ENCODE measurements at places on chromosomes 6 and 20.

DNA sequence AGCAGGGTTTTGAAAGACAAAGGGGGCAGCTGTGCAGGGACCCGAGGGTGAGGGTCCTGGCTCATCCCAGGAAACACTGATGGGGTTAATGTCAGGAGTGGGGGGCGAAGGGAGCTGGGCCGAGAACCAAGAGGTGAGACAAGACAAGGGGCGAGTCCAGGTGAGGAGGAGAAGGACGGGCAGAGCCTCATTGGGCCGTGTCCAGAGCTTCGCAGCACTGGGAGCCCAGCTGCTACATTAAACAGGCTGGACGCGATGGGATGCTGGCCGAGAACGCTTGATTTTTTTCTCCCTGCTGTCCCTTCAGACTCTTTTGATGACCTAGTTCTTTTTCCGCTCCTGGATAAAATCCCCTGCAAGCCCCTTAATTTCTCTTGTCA is 172.8 kb upstream of the SNX9 start:
- DNase-seq: no peak

- no peak for DNase-seq
Measured at GRCh38 chr20:60808701-60809100, 443.4 kb upstream of the CDH4 start.

- DNase-seq: no peak
Measured at GRCh38 chr6:170367241-170367640, 60.7 kb downstream of the FAM120B start.

GRCh38 chr6:81759782-81760181 is 7.3 kb upstream of the TENT5A start:
- no peak for DNase-seq

DNA sequence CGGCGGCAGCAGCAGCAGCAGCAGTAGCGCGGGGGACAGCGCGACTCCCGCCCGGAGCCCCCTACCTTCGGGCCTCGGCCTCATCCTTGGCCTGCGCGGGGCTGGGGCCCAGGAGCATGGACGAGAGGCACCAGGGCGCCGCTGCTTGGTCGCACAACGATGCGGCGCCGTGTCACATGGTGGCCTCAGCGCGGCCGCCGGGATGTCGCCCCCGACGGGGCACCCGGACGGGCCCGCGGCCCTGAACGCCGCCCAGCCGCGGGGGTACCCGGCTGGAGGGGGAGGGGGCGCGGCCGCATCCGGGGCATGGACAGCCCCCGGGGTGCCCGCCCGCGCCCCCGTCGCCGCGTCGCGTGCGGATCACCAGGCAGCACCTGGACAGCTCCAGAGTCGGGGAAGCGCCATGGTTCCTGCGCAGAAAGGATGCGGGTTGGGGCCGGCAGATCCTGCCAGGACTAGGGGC is 57.1 kb downstream of the CDH22 start:
- no peak for DNase-seq

GRCh38 chr6:169230322-169230665 is 23.4 kb downstream of the THBS2 start:
- DNase-seq: no peak

DNA sequence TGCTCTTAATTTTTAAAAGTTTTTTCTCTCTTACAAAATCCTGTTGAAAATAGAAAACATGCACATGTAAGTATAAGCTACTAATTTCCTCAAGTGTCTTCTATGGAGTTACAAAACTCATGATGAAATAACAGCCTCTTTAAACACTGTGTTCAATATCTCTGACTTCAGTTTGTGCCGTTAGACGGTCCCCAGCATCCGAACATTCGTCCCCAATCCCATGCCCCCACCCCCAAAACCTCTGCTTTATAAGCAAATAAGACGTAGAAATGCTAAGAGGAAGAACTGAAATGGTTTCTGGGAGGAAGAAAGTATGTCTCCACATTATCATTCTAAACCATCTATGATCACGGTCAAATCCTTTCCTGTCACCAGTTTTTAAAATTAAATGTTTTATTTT is 31.7 kb upstream of the MYB start:
- no peak for DNase-seq
